ENCODE measurements at places on chromosomes 3 and 15.

GRCh38 chr3:195697582-195698324 is 23.0 kb upstream of the MUC20 start:
- DNase-seq = no peak

DNA sequence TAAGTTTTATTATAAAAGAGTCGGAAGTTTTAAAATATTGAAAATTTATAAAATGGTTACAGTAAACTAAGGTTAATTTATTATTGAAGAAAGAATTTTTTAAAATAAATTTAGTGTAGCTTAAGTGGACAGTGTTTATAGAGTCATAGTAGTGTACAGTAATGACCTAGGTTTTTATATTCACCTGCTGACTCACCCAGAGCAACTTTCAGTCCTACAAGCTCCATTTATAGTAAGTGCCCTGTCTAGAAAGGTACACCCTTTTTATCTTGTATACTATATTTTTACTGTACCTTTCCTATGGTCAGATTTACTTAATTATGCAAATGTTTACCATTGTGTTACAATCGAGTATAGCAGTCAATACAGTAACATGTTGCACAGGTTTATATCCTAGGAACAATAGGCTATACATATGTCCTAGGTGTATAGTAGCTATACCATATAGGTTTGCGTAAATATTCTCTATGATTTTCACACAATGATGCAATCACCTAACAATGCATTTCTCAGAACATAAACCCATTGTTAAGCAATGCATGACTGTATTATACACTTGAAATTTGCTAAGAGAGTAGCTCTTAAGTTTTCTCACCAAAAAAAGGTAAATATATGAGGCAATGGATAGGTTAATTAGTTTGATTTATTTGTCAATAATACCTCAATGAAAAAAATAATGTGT is 106.9 kb upstream of the CD96 start:
- no peak for DNase-seq

- DNase-seq = no peak
Observed at GRCh38 chr3:142281474-142281873, 56.1 kb upstream of the GK5 start.

- DNase-seq = peak; percentile 22
Observed at GRCh38 chr3:77038930-77039605, 831 bp upstream of the ROBO2 start.
